ENCODE measurements at places on chromosomes 1 and 21. TPM values are rescaled to one million over a fixed set of nuclear protein-coding genes. Genes with fewer than 3 reads are reported as not detected.

ADAR gene
- total RNA-seq: 77.4 TPM

VHLL gene
- total RNA-seq: not detected

RGS18 gene
- 0.52 TPM for total RNA-seq

C1orf74 gene
- 6.3 TPM for total RNA-seq

CRP gene
- total RNA-seq: not detected

C2CD4D gene
- 0.24 TPM for total RNA-seq

HSPB7 gene
- total RNA-seq: 1.6 TPM

WDR64 gene
- total RNA-seq: not detected

RAD54L gene
- 5.2 TPM for total RNA-seq

ANGPTL7 gene
- total RNA-seq: not detected

GNAT2 gene
- not detected for total RNA-seq

PRRX1 gene
- 2.9 TPM for total RNA-seq

TDRD5 gene
- not detected for total RNA-seq

SMYD3 gene
- 6.9 TPM for total RNA-seq

VTCN1 gene
- 1.0 TPM for total RNA-seq

SLC9C2 gene
- total RNA-seq: 0.12 TPM

EFNA1 gene
- total RNA-seq: 40.9 TPM

MCOLN3 gene
- total RNA-seq: 0.36 TPM

SELE gene
- 0.56 TPM for total RNA-seq

S100A7A gene
- total RNA-seq: 24.6 TPM

HAO2 gene
- not detected for total RNA-seq

KDM5B gene
- 67.4 TPM for total RNA-seq

SERINC2 gene
- total RNA-seq: 109 TPM

AMIGO1 gene
- total RNA-seq: 1.2 TPM

HNRNPCL2 gene
- total RNA-seq: not detected

CHI3L2 gene
- 7.7 TPM for total RNA-seq

HFM1 gene
- 0.08 TPM for total RNA-seq

CCT8 gene
- total RNA-seq: 105 TPM

CNTN2 gene
- total RNA-seq: 0.04 TPM

HES3 gene
- total RNA-seq: not detected

MTHFR gene
- total RNA-seq: 21.3 TPM

ODF2L gene
- total RNA-seq: 23.0 TPM

USP48 gene
- total RNA-seq: 37.3 TPM

MYBPH gene
- total RNA-seq: not detected

FMN2 gene
- total RNA-seq: not detected

IFNLR1 gene
- 4.0 TPM for total RNA-seq

Data from esophagus mucosa (tissue), 1 donor.